ENCODE measurements at places on chromosomes 11 and 22.

- peak; percentile 81 for DNase-seq
Measured at GRCh38 chr22:31586137-31586920, 75.7 kb downstream of the PISD start.

DNA sequence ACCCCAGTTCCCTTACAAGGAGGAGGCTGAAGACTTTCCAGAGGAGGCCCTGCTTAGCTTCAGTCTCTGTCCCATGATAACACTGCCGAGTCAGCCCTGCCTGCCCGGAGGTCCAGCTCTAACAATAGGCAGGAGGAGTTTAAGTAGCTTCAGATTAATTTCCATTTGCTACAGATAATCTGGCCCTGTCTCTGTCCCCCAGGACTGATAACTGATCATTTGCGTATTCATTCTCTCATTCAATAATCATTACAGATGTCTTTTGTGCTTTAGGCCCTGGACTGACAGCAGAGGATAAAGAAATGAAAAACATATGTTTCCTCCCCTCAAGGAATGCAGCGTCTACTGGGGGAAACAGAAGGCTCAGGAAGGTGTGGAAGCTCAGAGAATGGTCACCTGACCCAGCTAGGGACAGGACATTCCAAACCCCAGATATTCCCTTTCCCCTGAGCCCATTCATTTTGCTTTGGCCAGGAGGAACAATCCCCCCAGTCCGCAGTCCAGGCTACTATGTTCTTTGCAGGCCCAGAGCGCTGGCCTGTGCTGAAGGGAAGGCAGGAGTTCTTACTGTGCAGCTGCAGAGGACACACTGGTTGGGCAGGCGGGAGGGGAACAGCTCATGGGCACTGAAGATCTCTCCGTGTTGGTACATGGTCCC, 20.8 kb downstream of the CHRDL2 start:
- peak; percentile 72 for DNase-seq

- peak; percentile 86 for DNase-seq
Measured at GRCh38 chr11:67371189-67371910, 2.0 kb downstream of the CLCF1 start.

DNA sequence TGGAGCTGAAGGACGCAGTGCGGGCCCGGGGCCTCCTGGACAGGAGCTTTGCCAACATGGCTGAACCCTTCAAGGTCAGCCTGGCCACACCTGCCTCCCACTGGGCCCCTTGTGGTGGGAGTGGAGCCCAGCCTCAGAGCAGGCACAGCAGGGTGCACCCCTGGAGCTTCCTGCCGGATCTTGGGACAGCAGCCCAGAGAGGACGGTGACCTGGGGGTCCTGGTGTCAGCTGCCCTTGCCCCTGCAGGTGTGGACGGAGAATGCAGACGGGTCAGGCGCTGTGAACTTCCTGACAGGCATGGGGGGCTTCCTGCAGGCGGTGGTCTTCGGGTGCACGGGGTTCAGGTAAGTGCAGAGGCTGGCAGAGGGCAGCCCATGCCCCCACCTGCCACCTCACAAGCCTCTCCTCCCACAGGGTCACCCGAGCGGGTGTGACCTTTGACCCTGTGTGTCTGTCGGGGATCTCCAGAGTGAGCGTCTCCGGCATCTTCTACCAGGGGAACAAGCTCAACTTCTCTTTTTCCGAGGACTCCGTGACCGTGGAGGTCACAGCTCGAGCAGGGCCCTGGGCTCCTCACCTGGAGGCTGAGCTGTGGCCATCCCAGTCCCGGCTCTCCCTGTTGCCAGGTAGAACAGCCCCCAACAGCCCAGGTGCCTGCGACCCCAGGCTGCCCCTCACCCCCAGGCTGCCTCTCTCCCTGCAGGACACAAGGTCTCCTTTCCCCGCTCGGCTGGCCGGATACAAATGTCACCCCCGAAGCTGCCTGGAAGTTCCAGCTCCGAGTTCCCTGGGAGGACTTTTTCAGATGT, 5.1 kb downstream of the PGGHG start:
- DNase-seq, result no peak

- no peak for DNase-seq
Measured at GRCh38 chr11:129023968-129024676, 81.5 kb upstream of the TP53AIP1 start.

- no peak for DNase-seq
Measured at GRCh38 chr22:49103314-49104059, 724.2 kb downstream of the BRD1 start.

DNA sequence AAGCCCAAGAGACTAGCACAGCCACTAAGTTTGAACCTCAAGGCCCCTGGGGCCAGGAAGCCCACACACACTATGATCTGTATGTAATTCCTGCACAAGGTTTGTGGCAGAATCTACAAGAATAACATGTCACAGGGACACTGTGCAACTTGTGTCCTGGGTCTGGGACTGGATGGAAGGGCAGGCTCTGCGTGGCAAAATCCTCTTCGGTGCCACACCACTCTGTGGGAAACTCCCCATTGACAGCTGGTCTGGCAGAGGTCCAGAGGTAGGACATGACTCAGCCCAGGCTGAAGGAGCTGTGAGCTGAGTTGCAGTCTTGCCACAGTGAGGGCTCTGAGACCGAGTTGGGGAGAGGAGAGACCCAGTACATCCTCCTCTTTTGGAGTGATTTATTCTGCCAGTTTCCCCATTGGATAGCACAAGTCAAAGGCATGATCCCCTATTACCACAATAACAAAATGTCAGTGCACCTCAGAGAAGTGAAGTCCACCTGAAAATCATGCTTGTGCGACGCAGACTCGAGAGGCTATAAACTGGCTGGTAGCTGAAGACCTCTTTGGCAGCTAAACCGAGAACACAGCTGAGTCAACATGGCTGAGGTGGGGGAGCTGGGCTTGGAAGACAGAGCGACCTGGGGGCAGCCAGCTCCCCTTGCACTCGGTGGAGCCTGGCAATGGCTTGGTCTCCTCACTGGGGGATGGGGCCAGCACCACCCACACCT, 23.3 kb upstream of the SERPIND1 start:
- DNase-seq, result peak; percentile 93

GRCh38 chr11:98740321-98740720, 280.4 kb upstream of the CNTN5 start:
- DNase-seq, result no peak

GRCh38 chr22:33932997-33933396, 12.7 kb upstream of the LARGE1 start:
- peak; percentile 27 for DNase-seq
